ENCODE measurements at places on chromosomes 6 and 20.

GRCh38 chr20:50980071-50980681 lies 21.6 kb downstream of the MOCS3 start:
- DNase-seq: peak; percentile 99

DNA sequence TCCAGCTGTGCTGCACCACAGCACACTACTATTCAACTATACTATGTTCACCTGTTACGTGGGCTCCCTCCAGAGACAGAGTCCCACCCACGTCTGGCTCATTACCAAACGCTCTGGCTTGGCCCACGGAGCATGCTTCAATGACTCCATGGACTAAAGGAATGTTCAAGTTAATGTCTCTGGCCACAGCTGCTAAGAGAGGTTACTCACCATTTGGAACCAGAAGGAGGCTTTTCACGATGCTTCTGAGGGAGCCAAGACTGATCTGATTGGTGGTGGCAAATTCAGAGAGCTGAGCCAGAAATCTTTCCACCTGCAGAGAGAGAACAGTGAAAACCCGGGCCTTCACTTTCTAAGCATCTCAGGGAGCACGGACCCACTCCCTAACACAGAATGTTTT lies 15.6 kb downstream of the COMMD7 start:
- peak; percentile 93 for DNase-seq

DNA sequence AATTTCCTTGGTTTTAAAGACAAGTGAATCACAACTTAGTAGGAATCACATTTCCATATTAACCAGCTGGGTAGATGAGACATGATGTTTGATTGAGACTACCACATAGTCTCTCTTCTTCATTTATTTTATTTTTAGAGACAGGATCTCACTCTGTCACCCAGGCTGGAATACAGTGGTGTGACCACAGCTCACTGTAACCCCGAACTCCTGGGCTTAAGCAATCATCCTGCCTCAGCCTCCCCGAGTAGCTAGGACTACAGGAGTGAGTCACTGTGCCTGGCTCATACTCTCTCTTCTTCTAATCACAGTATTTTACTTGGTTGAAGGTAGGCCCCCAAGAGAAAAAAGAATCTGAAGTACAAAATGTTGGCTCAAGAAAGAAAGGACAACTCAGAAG lies 80.2 kb upstream of the ASF1A start:
- peak; percentile 86 for DNase-seq

- peak; percentile 78 for DNase-seq
Observed at GRCh38 chr20:4726710-4727397, 5.1 kb downstream of the PRND start.

GRCh38 chr20:45552456-45552855 lies 5.3 kb upstream of the EPPIN start:
- DNase-seq: no peak

DNA sequence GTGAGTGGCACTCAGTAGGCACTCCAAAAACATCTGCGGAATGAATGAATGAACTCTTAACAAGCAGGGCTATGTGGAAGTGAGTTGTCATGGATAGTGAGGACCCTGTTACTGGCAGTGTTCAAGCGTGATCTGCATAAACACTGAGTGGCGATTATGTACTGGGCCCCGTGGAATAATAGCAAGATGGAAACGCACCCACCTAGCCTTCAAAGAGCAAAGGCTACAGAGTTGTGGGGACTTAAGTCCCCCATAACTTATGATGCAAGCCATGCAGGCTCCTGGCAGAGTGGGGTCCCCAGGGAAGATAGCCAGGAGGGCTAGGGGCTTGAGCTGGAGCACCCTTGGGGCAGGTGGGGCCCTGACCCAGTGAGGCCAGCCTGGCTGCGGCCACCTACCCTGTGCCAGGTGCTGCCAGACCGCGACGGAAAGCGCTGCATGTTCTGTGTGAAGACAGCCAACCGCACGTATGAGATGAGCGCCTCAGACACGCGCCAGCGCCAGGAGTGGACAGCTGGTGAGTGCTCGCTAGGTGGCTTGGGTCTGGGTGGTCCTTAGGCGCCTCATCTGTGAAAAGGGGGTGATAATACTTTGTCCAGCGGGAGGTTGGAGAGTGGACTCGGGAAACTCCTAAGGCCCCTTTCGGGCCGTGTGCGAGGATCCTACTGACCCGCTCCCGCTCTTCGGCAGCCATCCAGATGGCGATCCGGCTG lies 20.0 kb downstream of the DEF6 start:
- no peak for DNase-seq

DNA sequence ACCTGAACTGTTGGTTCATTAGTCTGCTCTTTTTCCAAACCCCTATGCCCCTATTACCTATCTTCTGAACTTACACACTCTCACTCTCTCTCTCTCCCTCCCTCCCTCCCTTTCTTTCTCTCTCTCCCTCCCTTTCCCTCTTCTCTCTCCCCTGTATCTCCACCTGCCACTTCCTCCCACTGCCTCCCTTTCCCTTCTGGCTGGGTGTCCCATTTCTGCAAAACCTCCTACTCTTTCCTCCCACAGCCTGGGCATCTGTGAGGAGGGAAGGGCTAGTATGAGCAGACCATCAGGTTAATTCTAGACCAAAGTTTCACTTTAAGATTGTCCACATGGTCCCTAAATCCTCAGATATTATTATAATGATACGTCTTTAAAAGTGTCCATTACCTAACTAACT lies 95.1 kb downstream of the TMEM200A start:
- DNase-seq: no peak

GRCh38 chr6:103280417-103280816 lies 1579.3 kb downstream of the HACE1 start:
- DNase-seq: no peak

DNA sequence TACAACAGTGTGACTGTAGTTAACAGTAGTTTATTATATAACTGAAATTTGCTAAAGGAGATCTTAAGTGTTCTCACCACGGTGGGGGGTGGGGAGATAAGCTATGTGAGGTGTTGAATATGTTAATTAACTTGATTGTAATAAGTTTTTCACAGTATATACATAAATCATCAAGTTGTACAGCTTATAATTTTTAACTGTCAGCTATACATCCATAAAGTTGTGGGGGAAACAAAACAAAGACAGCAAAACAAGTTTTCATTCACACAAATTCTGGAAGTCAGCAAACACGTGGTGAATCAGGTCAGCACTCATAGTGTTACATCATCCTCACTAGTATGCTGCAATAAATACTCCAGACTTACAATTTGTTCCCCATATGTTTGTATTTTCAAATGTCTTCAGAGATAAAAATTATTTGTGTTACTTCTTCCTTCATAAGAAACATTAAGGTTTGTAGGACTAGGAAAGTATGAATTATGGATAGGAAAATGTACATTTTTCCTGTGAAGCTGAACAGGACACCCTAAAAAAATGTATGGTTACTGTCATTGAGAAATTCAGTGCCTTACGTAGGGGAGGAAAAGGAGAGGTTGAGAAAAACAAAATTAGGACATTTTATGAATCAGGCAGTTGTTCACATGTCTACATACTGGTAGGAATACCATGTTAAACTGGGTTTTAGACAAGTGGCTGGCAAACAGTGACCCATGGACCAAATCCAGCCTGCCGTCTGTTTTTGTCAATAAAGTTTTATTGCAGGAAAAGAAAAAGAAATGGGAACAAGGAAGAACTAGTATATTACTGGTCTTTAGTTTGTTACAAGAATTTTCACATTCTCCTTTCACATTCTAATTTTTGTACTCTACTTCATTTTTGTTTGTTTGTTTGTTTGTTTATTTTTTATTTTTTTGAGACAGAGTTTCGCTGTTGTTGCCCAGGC lies 6.0 kb downstream of the SUMO4 start:
- DNase-seq: peak; percentile 70

GRCh38 chr6:49744259-49744658 lies at the start of gene CRISP3:
Gene CRISP3, minus strand, starts transcription at chr6:49744388. Its CDS starts 21 bp downstream, at chr6:49744367.
- DNase-seq: no peak

- no peak for DNase-seq
Observed at GRCh38 chr6:144055121-144055931, 40.0 kb downstream of the SF3B5 start.

DNA sequence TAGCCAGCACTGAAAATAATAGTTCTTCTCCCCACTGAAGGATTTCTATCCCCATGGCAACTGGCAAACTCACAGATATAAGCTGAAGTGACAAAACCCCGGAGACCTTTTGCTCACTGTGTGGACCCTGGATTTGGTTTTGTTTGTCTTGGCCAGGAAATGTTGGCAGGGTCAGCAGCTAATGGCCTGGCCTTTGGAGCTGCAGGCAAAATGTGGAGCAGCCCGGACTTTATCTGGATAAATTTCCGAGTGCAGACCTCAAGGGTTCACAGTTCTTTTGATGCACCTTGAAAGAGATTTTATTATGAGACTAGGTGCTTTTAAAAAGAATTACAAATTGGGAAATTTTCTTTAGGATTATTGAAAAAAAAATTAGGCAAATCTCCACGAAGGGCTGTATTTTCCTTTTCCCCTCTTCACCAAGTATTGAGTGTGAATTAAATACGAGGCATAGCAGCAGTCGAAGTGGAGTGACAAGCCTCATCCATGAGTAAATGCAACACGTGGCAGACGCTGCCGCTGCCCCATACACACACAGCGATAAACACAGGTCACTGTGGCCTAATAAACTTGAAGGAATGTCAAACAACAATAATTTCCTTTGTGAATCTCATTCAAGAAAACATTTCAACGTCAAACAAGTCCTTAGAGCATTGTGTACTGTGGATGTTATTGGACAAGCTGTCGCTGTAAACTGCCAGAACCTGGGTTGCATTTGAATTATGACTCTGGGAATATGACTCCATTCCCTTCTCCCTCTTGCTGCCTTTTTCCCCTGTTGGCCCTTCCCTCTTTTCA lies 35.1 kb upstream of the CCN6 start:
- DNase-seq: peak; percentile 39

- no peak for DNase-seq
Observed at GRCh38 chr20:41540918-41541317, 77.3 kb downstream of the CHD6 start.

DNA sequence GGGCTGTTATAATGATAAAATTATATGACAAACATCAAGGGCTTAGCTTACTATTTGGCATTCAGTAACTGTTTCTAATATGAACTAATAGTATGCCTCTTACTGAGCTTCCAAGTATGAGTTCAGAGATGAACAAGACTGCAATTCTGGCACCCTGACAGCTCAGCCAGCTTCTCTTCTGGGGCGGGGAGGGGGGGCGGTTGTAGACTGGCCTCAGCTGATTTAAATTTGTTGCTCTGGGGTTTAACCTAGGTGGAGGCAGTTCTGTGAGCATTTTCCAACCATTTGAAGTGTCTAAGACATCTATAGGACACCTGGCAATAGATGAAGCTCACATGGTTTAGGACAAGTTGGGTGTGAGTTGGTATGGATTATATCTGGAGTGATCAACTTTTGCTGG lies 401.9 kb downstream of the QKI start:
- peak; percentile 7 for DNase-seq

GRCh38 chr6:33007831-33008400 lies 1.5 kb downstream of the HLA-DOA start:
- DNase-seq: no peak

- DNase-seq: no peak
Observed at GRCh38 chr6:41678511-41679084, 40.3 kb downstream of the MDFI start.

DNA sequence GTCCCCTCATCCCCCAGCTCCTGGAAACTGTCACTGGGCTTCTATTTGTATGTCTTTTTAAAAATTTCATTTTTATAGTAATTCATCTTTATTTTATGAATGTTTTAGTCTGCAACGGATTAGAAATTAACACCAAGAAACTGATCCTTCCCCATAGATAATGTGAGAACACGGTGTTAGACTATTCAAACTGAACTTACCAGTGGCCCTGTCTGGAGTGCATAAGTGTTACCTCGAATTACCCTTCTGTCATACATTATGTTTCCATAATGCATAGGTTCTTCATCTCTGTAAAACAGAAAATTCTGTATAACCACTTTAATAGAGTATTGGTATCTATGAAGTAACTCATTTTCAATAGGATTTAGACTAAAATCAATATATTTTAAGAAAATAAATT lies 6.4 kb downstream of the RSPH3 start:
- DNase-seq: no peak

DNA sequence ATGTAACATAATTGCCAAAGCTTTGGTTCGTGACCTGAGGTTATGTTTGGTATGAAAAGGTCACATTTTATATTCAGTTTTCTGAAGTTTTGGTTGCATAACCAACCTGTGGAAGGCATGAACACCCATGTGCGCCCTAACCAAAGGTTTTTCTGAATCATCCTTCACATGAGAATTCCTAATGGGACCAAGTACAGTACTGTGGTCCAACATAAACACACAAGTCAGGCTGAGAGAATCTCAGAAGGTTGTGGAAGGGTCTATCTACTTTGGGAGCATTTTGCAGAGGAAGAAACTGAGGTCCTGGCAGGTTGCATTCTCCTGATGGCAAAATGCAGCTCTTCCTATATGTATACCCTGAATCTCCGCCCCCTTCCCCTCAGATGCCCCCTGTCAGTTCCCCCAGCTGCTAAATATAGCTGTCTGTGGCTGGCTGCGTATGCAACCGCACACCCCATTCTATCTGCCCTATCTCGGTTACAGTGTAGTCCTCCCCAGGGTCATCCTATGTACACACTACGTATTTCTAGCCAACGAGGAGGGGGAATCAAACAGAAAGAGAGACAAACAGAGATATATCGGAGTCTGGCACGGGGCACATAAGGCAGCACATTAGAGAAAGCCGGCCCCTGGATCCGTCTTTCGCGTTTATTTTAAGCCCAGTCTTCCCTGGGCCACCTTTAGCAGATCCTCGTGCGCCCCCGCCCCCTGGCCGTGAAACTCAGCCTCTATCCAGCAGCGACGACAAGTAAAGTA lies 547 bp upstream of the ESR1 start:
- no peak for DNase-seq

DNA sequence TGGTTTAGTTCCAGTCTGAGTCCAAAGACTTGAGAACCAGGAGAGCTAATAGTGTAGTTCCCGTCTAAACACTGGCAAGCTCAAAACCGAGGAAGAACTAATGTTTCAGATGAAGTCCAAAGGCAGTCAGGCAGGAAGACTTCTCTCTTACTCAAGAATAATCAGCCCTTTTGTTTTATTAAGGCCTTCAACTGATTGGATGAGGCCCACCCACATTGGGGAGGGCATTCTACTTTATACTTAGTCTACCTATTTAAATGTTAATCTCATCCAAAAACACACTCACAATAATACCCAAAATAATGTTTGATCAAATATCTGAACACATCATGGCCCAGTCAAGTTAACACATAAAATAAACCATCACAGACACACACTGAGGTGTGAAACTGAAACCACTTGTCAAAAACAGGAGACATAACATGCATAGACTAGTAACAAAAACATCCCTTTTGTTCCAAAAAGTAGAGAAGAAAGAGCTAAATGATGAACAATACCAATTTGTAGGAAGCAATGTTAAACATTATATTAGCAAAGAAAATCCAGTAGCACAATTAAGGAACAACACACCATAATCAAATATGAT lies 50.2 kb upstream of the SENP6 start:
- DNase-seq: no peak

- no peak for DNase-seq
Observed at GRCh38 chr6:142696123-142697000, 248.6 kb downstream of the HIVEP2 start.

All from iris pigment epithelial cell (primary cell).